Activated naive CD8-positive, alpha-beta T cell treated with anti-CD3 and anti-CD28 coated beads, Interleukin-2, amount 50 U/mL, for 16 hours (primary cell): ENCODE measurements at places on chromosomes 6 and 20.

DNA sequence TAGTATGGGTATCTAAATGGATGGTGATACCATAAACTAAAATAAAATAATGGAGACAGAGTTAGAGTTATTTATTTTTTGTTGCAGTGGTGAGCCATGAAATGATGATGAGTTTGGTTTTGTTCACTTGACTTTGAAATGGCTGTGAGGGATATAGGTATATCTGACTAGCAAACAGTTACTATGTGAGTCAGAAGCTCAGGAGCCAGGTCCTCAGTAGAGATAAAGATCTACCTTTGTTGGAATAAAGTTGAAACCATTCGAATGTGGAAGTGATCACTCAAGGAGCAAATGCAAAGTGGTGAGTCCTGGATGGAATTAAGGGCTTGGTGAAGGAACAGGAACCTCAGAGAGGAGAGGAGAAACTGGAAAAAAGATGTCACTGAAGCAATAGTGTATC, 86.0 kb upstream of the TPD52L1 start:
- no peak for DNase-seq

DNA sequence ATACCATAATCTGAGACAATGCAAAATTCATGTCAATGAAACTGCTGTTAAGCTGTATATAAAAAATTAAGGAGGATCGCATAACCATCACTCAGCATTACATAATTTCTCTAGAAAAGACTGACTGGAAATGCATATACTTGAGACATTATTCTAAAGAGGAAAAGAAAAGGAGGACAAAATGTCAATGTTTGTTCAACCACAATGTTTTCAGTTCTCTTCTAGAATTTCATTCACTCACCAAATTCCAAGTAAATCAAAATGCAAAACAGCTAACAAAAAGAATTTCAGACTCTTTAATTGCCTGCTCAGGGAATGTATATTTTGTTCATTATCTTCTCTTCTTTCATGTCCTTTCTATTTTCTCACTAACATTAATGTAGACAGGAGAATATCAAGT, 106.2 kb upstream of the CCDC28A start:
- DNase-seq = no peak

DNA sequence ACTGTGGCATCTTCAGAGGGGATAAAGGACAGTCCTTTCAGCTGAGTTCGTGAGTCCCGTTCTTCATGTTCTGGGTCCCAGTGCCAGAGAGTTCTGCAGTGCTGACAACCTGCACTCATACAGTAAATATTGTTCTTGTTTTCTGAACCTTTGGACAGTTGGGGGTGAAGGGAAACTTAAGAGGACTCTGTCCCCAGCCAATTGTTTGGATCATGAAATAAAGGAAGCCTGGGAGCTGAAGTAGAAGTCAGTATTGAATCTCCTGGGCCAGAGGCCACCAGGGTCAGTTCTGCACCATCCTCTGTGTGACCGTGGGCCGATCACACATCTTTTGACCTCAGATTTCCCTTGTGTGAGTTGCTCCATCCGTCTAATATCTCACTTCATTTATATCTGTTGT, 3.2 kb downstream of the SLC2A12 start:
- DNase-seq = no peak

DNA sequence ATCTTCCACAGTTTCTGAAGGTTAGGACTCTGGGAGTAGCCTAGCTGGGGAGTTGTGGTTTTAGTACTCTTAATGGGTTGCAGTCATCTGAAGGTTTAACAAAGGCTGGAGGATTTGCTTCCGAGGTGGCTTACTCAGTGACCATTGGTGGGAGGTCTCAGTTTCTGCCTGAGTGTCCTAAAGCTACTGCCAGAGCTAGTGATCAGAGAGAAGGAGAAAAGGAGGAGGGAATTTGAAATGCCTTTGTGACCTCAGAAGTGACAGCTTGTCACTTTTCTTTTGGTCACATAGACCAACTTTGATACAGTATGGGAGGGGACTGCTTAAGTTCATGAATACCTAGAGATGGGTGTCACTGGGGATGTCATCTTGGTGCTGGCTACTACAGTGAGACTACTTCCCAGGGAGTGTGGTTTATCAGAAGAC, 41.3 kb downstream of the NCOA3 start:
- no peak for DNase-seq

GRCh38 chr6:34273242-34273805, 24.5 kb upstream of the SMIM29 start:
- no peak for DNase-seq

- DNase-seq = no peak
Observed at GRCh38 chr6:49668083-49668511, 31.5 kb upstream of the RHAG start.

GRCh38 chr6:107246972-107247615, 131.8 kb upstream of the BEND3 start:
- no peak for DNase-seq

- no peak for DNase-seq
Observed at GRCh38 chr20:63861365-63861934, at the start of gene ABHD16B. Gene ABHD16B (plus strand): TSS chr20:63861498. CDS start chr20:63861541, 43 bp downstream.

DNA sequence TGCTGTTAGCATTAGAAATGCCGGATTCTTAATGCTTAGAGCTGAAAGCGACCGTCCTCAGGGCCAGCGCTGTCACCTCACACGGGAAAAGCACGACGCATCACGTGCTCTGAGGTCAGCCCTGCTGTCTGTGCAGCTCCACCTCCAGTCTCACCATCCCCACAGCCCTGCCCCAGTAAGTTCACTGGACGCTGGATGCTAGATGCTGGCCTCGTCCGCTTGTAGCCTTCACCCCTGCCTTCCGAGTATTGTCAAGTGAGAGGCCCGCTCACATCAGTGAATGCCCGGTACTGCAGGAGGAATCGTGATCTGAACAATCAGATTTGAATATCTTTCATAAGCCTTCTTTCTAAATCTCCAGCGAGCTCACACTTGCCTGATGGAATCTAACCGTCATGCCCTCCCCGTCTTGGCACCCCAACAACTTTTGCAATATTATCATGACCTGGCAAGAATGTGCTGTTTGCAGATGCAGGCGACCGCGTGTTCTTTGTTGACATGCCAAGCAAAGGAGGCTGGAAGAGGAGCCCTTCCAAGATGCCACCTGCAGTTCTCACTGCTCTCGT, 64.9 kb downstream of the DLL1 start:
- no peak for DNase-seq

- no peak for DNase-seq
Observed at GRCh38 chr6:118080547-118080946, 173.5 kb downstream of the SLC35F1 start.

GRCh38 chr6:46583081-46583480, 69.5 kb downstream of the CYP39A1 start:
- no peak for DNase-seq

- DNase-seq = no peak
Observed at GRCh38 chr6:123830120-123830519, 26.5 kb downstream of the NKAIN2 start.

DNA sequence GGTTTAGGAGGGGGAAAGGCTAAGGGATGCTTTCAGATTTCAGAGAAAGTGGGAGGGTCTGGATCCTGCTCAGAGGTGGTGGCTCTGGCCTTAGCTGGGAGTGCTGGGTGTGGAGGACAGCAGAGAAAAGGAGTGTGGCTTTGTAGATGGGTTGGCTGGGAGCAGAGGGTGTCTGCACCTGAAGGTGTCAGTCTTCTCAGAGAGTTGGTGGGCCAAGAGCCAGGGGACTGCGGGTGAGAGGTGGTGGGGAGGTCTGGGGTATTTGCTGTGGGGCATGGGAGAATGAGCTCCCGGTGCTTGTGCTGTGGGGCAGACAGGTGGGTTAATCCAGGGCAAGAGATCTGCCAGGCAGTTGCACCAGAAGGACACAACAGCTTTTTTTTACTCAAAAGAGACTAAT, 67.4 kb downstream of the TOX2 start:
- DNase-seq = no peak

GRCh38 chr6:80696268-80696667, 589.8 kb downstream of the BCKDHB start:
- no peak for DNase-seq

GRCh38 chr6:43396408-43397149, 27.1 kb upstream of the ZNF318 start:
- DNase-seq = no peak

DNA sequence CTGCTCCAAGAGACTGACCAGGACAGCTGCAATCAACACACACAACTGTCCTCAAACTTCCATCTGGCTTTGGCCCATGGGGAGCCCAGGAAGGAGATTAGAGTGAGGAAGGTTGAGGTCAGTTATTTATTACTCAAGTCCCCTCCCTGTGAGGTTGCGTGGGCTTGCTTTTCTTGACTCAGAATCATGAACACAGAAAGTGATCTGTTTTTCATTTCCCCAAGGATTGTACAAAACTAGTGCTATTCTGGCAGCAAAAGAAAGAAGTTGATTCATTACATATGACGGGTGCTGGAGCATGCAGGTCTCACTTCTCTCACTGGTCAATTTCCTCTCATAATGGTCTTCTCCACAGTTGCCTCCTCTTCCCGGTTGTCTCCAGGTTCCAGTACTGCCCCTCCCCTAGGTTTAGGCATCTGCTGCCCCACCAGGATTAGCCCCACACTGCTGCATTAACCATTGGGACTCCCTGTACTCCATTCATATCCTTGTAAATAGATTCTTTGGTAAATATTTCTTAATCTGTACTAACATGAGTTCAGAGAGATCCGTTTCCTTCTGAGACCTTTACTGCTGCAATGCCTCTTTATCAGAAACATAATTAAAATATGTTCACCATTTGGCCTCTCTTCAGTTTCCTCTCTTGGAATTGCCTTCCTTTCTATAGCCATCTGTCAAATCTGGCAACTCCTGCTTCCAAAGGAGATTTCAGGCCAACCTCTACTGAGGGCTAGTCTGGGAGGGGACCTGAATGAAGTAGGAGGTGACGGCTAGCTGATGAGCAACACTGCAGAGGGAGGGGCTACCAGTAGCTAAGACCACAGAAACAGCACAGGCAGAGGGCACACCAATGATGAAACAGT, 888.8 kb downstream of the QKI start:
- DNase-seq = no peak

DNA sequence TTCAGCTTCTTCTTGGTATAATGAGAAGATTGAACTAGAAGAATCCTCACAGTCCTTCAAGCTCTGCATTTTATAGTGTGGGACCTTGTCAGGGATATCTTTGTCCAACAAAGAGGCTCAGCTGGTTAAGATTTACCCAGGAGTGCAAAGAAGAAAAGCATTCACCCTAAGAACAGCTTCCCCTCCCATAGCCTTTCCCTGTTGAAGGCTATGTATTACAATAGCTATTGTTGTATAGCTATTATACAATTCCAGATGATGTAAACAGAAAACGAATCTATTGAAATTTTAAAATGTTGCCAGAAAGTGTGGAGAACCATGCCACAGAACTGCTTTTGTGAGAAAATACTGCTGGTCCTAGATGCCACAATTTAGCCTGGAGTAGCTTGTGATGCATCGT, 85.5 kb upstream of the CNKSR3 start:
- DNase-seq = no peak

GRCh38 chr20:25020901-25021301, 28.4 kb upstream of the APMAP start:
- DNase-seq = no peak

DNA sequence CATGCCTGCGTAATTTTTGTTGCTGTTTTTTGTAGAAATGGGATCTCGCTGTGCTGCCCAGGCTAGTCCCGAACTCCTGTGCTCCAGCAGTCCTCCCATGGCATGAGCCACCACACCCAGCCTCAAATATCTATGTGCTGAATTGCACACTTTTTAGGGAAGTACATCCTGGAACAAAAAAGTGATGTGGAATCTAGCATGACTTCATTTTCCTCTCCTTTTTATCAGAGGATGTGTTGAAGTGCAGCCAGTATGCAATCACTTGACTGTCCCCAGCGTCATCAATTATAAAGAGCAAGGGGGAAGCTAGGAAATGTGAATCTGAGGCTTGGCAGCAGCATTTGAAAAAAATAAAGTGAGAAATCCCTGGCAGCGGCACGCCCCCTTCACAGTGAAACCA, 6.4 kb upstream of the EXOC2 start:
- no peak for DNase-seq

DNA sequence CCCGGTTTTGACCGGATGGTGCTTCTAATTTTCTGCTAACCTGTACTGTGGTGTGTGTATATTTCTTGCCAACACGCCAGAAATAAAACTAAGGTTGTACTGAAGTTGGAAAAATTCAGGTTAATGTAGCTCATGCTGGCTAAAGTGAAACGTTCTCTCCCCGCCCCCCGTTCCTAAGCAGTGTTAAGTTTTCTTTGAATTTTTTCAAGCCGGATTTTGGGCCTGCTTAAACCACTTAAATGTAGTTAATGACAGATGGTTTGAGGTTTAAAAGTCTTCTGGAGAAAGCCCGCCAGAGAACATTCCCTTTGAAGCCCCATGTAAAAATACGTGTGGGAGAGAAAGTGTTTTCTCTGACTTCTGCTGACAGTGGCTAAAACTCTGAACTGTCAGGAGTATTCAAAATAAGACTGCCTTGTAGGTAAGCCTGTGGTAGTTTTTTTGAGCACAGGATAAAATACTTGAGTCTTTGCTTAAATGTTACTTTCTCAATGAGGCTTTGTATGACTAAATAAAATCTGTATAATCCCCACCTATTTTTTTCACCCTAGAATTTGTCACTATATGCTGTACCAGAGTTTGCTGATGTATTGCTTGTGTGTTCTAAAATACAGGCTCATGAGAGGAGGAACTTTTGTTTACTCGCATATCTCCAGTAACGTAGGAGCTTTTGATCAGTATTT, 101.3 kb downstream of the OR2B2 start:
- DNase-seq = no peak

- DNase-seq = no peak
Observed at GRCh38 chr6:2817903-2818443, 23.7 kb downstream of the SERPINB1 start.

GRCh38 chr6:89727501-89727900, 89.0 kb upstream of the LYRM2 start:
- no peak for DNase-seq

- no peak for DNase-seq
Observed at GRCh38 chr20:760751-761417, 7.4 kb downstream of the SLC52A3 start.

DNA sequence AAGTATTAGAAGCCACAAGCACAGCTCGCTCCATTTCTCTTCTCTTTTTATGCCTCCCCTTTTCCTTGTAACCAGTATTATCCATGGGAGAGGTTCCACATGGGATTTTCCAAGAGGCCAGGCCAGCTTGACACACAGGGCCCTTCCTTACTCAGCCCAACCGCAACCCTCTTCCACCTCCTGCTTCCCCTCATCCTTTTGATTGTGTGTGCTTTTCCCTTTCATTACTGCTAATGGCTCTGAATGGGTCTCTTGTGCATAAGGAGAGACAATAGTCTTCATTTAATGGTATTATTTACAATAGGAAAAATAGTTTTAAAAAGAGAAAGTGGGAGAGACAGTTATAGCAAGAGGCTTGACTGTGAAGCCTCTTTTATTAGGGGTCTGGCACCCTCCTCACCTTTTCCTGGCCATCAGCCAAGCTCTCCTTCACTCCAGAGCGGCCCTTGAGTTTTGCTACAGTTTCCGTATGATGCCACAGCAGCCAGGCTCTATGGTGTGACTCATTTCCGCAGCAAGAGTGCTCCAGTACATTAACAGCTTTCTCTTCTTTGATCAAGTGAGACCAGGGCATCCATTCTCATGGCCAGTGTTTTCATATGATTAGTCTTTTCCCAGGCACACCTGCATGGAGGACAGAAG, 579.5 kb downstream of the TFAP2B start:
- no peak for DNase-seq

- DNase-seq = no peak
Observed at GRCh38 chr6:110395221-110395620, 20.2 kb downstream of the DDO start.

- DNase-seq = no peak
Observed at GRCh38 chr20:44819936-44820335, 9.6 kb upstream of the RIMS4 start.
